Tracheal epithelial cell (primary cell): ENCODE measurements at places on chromosomes 6 and 20. TPM values are rescaled to one million over a fixed set of nuclear protein-coding genes. Genes with fewer than 3 reads are reported as not detected.

SAPCD1 gene
- total RNA-seq = not detected in 2 replicates

PROKR2 gene
- not detected in 2 replicates for total RNA-seq

ADTRP gene
- 6.5 and 12.8 TPM in 2 replicates for total RNA-seq

IL20RA gene
- 2.9 and 17.1 TPM in 2 replicates for total RNA-seq

BPIFA1 gene
- total RNA-seq = not detected in 2 replicates
